SW480 (cell line): ENCODE measurements at places on chromosomes 16 and 17.

- no peak for DNase-seq
Measured at GRCh38 chr17:34261568-34262337, 6.7 kb downstream of the CCL2 start.

DNA sequence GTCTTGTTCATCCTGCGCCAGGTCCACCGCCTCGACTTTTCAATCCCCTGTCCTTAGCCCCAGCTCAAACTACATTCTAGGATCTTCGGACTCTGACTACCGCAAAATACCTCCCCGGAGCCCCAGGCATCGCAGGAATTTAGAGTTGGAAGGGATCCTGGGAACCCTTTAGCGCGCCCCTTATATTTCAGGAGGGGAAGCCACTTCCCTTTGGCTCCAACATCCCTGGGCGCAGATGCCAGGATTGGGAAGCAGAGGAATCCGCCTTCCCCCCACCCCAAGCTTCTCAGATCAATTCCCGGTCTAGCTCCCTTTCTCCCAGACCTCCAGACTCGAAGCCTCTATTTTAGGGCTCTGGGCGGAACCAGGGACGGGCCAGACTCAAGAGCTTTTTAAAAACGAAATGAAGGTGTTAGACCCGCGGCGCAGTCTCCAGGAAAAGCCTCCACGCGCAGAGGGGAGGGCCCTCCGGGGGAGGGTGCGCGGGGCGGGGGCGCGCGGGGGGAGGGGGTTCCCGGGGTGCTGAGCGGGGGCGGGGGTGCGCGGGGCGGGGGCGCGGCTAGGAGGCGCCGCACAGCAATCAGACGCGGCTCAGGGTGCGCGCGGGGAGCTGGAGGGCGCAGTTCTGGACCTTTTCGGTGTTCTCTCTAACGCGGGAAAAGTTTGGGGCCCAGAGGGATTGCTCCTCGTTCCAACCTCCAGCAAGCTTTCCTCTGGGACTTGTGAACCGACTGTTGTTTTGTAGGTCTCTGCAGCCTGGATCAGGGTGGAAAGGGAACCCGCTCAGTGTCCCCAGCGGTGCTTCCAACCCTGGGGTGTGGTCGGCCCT is 1.6 kb downstream of the AHSP start:
- DNase-seq, result no peak

GRCh38 chr16:46898006-46898405 is 13.8 kb downstream of the GPT2 start:
- no peak for DNase-seq

DNA sequence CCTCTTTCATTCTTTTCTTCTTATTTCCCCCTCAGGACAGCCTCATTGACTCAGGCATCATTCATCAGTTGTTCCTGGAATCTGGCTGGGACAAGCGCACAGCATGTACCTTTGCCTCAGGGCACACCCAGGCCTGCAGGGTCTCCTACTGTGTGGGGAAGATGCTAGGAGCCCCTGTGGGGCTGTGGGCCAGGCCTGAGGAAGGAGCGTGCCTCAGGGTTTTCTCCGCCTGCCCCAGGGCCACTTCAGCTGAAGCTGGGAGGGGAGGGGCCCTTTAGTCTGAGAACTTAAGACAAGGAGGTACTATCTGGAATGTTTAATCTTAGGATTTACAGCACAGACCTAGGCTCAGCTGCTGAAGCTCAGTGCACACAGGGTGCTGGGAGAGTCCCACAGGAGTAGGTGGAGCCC is 7.9 kb downstream of the ELMO3 start:
- no peak for DNase-seq

GRCh38 chr16:4519274-4520058 is 19.1 kb downstream of the CDIP1 start:
- DNase-seq, result no peak

DNA sequence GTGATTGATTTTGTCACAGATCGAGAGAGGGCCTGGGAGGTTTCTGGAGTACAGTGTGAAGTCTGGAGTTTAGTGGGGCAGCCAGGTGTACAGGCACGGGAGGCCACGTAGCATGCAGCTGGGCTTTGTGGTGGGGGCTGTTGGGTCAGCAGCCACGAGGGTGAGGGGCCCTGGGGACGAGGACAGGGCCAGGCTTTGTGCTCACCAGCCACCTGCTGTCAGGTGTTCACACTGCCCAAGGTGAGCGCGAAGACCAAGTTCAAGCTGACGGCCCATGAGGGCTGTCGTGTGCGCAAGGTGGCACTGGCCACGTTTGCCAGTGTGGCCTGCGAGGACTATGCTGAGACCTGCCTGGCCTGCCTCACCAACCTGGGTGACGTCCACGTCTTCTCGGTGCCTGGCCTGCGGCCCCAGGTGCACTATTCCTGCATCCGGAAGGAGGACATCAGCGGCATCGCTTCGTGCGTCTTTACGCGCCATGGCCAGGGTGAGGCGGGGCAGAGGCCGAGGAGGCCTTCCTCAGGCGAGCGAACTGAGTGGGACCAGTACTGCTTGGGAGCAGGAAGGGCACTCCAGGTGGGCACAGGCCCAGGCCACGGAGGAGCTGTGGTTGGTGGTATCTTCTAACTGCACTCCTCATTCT is 15.9 kb downstream of the LLGL1 start:
- no peak for DNase-seq

DNA sequence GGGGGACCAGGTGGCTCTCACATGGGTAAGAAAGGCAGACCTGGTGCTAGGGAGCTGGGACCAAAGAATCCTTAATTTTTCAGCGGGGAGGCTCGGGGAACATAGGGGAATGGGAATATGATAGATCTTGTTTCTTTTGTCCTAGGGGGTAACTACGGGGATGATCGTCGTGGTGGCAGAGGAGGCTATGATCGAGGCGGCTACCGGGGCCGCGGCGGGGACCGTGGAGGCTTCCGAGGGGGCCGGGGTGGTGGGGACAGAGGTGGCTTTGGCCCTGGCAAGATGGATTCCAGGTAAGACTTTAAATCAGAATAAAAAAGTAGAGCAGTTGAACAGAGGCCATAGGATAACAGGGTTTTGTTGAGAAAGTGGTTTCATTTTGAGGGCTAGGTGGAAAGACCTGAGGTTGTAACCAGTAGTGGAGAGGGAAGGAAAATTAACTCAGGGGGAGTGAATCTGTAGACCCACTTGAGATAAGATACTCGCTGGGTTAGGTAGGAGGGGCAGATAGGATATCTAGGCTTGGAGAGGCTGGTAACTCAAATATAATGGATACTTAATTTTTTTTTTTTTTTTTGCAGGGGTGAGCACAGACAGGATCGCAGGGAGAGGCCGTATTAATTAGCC is 11.0 kb downstream of the FUS start:
- DNase-seq, result no peak

GRCh38 chr16:26026709-26027450 is 335.1 kb downstream of the HS3ST4 start:
- DNase-seq, result no peak
